HFF-Myc (cell line): ENCODE measurements at places on chromosomes 11 and 22.

DNA sequence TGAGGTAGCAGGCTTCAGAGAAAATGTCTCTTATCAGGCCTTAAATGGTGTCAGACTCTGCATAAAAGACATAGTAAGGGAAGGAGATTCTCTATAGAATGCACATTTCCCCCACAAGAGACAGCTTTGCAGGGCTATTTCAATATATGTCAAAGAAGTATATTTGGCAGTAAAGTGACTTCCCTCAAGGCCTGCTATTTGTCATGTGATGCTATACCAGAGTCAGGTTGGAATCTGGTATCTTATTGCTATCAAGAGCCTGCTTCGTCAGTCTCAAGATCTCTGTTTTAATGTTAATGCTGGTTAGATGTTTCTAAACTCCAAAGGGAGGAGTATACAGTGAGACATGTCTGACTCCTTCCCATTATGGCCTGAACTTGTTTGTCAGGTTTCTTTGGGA, 40.4 kb upstream of the MTMR2 start:
- DNase-seq = no peak

- DNase-seq = no peak
Observed at GRCh38 chr11:1296287-1296686, 13.1 kb downstream of the TOLLIP start.

DNA sequence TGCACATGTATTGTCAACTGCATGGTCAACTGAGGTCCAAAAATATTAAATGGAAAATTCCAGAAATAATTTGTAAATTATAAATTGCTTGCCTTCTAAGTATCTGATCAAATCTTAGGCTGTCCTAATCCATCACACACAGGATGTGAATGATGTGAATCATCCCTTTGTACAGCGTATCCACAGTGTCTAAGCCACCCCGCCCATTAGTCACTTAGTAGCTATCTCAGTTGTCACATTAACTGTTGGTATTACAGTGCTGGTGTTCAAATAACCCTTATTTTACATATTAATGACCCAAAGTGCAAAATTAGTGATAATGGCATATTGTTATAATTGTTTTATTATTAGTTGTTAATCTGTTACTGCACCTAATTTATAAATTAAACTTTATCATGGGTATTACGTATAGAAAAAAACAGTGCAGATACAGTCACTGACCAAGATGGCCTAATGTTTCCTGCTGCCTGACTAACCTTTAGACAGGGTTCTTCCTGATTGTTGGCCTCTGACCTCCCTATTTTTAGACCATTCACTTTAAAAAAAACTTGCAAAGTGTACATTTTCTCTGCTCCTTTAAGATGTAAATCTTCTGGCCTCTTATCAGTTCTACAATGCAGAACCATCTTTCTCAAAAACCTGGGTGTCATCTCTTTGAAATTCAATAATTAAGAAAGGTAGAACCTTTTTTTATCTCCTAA, 2.9 kb upstream of the SVIP start:
- DNase-seq = no peak

DNA sequence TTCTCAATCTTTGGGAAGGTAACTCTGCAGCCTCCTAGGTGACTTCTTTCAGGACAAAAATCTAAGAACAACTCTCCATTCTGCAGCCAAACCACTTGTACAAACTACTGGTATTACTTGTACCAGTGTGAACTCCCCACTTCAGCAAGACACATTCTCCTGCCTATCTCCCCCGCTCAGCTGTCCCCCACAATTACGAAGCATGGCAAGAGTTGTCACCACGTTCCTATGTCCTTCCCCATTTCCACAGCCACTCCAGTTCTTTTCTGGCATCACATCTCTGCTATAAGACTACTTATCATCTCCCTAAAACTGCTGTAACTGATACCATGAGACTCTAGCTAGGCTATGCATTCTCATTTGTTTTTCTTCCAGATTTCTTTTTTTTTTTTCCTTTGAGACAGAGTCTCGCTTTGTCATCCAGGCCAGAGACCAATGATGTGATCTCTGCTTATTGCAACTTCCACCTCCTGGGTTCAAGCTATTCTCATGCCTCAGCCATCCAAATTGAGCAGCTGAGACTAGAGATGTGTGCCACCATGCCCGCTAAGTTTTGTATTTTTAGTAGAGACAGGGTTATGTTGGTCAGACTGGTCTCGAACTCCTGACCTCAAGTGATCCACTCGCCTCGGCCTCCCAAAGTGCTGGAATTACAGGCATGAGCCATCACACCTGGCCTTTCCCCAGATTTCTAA, 71.9 kb upstream of the CDON start:
- DNase-seq = no peak

DNA sequence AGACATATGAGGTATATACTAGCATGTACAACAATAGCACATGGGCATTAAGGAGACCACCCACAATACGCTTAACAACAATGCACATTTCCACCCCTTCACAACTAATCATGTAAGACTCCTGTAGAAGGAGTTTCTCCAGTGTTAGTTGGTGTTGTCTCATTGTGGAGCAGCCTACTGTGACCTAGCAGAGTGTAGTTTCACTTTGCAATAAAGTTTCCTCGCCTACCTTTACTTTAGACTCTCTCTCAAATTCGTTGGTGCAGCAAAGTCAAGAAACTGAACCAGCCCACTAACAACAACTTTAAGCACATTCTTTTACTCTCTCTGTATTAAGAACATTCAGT, 863.6 kb downstream of the FAM181B start:
- no peak for DNase-seq

DNA sequence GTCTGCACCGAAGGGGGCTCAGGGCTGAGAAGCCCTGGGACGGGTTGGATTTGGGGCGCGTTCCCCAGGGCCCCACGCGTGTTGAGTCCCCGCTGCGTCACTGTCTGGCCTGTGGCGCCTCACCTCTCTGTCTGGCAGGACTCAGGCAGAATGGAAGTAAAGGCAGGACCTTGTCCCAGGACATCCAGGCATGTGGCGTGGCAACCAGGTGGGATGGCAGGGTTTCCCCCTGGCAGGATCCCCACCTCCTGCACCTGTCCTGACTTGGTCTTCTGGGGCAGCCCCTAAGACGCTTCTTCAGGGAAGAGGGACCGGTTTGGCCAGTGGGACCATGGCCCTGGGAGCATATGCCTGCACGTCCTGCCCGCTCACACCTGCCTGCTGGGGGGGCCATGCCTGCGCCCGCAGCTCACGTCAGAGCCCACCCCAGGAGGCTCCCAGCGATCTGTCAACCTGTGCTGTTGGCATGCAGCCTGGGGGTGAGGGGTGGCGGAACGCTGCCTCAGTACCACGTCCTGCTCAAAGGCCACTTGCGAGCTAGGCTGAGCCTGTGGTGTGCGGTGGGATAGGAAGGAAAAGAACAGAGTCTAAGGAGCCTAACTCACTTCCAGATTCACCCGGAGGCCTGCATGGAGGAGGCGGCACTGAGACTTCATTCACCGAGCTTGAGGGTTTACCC, 72.7 kb downstream of the KCNQ1 start:
- no peak for DNase-seq

DNA sequence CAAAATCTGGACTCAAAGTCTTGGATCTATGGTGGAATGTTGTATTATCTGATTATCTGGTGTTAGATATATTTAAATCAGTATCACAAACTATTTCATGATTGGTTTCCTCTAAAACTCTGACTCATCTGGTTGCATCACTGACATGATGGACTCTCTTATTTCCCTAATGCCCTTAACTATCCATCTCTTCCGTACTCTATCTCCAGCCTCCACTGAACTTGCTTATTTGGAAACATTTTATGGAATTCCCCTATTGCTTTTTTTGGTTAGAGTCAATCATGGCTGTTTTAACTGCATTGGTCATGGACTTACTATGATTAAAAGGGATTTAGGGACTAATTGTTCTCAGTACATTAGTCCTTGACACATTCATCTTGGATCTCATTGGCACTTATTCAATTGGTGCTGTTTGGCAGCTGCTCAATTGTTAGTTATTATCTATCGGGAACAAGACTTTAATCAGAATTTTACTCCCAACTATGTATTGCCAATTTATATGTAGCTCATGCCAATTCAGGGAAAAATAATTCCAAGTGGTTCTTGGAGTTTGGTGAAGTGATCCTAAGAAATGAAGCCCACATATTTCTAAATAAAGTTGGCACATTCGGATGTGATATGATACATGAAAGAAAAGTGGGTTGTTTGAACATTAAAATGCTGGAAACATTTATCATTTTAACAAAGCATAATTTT, 942.0 kb upstream of the CCDC90B start:
- DNase-seq = no peak

DNA sequence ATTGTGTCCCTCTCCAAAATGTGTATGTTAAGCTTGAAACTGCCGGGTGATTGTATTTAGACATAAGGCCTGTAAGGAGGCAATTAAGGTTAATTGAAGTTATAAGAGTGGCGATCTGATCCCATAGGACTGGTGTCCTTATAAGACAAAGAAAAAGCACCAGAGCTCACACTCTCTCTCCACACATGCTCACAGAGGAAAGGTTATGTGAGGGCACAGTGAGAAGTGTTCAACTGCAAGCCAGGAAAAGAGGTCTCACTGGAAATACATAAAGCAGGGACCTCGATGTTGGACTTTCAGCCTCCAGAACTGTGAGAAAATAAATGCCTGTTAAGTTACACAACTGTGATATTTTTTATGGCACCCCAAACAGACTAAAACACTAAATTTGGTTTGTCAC, 1233.8 kb upstream of the CNTN5 start:
- no peak for DNase-seq

DNA sequence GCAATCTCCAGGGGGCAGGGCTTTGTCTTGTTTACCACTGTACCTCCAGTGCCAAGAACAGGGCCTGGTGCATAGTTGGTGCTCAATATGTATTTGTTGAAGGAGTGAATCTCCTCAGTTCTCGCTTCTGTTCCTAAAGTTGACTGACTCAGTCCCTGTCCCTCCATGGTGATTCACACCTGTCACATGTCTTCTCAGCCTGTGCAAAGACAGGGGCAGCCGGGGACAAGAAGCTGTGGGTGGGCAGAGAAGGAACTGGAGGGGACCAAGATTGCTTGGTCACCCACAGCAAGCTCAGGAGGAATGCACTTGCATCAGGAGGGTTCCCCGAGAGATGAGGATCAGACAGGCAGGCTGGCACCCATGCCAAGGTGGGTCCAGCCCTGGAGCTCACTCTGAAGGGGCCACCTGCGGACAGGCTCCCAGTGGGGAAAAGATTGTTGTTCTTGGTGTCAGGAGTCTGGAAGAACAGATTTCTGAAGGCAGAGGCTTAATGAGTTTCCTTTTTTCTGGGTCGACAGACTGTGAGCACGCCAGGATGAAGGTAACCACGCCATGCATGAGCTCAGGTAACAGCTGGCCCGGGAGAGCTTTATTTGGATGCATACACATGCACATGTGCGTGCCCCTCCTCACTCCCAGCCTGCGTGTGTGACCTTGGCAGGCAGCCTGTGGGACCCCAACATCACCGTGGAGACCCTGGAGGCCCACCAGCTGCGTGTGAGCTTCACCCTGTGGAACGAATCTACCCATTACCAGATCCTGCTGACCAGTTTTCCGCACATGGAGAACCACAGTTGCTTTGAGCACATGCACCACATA, 16.9 kb downstream of the IL17RA start:
- DNase-seq = no peak

GRCh38 chr11:95711945-95712221, 77.7 kb downstream of the FAM76B start:
- no peak for DNase-seq

DNA sequence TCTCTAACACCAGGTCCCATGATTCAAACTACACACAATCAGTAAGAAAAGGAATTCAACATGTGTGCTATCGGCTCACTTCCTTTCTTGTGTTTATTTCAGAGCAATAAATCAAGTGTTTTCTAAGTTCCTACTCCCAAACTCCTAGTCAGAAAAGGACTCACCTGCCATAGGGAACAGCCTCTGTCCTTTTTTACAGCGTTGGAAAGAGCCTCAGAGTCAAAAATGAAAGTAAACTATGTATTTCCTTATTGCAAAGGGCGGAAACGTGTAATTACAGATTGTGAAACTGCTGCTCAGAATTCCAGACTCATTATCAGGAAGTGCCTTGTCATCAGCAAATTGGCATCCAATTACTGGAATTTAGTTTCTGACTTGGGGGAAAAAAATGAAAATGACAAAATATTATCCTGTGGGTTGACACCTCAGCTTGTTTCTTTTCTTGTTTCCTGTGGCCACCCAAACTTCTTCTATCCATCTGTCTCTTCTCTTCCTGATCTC, at the start of gene CASP4:
TSS of gene CASP4 (minus strand) at position 220 of the 501 bp plus-strand sequence. CDS start at position 171, 49 bp downstream.
- DNase-seq = peak; percentile 66
